ENCODE measurements at places on chromosomes 2 and 18.

- DNase-seq = no peak
These were observed 414.8 kb downstream of the HRH4 start for GRCh38 chr18:24875286-24875685.

GRCh38 chr2:162473-163382 lies 101.1 kb downstream of the SH3YL1 start:
- no peak for DNase-seq

DNA sequence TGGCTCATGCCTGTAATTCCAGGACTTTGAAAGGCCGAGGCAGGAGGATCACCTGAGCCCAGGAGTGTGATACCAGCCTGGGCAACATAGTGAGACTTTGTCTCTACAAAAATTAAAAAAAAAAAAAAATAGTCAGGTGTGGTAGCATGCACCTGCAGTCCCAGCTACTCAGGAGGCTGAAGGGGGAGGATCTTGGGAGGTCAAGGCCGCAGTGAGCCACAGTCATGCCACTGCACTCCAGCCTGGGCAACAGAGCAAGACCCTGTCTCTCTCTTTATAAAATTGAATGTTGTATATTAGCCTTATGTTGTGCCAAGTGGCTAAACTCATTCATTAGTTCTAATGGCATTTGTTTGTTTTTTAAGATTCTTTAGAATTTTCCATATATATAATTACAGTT lies 207.7 kb upstream of the COPS8 start:
- DNase-seq = no peak

DNA sequence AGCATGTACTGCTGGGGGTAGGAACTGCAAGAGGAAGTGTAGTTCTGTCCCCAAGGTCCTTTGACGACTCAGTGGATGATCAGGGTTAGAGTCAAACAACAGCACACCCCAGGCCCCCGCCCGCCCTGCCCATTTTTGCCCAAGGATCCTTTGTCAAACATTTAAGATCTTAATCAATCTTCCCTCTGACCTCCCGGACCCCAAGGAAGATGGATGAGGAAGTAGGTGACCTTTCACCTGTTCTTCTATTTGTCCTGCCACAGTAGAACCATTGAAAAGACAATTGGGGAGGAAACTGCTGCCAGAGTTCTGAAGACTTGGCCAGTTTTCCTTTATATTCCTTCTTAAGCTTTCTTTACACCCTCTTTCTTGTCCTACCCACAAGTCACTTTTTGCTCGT lies 12.1 kb downstream of the EPHA4 start:
- no peak for DNase-seq

DNA sequence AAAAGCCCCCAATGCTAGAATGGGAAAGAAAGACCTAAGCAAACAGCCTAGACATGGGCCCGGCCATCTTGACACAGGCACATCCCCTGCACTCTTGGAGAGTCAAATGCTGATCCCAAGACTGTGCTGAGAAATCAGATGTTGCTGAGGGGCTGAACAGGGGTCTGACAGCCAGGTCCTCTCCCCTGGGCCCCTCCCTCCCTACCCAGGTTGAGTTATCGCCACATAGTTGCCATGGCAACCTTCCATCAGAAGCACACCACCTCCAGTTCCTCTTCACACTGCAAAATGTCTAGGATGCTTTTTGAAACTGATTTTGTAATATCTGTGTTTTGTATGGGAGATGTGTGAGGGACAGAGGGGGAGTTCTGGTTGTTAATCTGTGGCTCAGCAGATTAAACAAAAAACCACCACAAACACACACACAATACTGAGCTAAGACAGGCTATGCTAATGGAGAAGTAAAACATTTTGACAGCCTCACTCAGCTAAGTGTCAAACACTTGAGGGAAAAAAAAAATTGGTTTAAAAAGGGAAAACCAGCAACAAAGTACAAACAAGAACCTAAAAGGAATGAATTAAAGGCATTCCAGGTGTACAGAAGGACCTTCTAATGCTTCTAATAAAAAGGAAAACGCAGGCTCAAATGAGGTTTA lies 88.2 kb downstream of the TMEM163 start:
- no peak for DNase-seq

DNA sequence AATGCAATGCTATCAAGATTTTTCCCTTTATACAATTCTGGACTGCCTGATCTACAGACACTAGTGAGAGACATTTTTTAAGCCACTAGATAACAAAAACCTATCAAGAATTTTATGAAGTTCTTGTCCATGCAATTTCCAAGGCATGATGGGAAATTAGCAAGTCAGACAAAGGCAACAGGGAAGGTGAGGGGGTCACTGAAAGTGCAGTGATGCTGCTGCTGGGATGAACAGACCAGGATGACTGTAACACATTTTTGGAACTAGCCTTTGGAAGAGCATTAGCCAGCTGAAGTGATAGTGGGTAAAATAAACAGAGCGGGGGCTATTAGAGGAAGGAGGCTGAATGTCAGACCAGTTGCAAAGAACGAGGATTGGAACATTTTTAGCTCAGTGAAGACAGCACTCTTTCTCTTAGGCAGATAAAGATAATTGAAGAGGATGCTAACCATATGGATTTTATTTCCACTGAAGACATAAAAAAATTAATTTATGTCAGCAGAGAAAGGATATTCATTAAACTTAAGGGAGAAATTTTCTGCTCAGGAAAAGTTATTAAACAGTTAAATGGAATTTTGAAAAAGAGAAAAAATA lies 17.9 kb downstream of the NRXN1 start:
- no peak for DNase-seq

- DNase-seq = no peak
These were observed 1.3 kb downstream of the ADCYAP1 start for GRCh38 chr18:905948-906415.

DNA sequence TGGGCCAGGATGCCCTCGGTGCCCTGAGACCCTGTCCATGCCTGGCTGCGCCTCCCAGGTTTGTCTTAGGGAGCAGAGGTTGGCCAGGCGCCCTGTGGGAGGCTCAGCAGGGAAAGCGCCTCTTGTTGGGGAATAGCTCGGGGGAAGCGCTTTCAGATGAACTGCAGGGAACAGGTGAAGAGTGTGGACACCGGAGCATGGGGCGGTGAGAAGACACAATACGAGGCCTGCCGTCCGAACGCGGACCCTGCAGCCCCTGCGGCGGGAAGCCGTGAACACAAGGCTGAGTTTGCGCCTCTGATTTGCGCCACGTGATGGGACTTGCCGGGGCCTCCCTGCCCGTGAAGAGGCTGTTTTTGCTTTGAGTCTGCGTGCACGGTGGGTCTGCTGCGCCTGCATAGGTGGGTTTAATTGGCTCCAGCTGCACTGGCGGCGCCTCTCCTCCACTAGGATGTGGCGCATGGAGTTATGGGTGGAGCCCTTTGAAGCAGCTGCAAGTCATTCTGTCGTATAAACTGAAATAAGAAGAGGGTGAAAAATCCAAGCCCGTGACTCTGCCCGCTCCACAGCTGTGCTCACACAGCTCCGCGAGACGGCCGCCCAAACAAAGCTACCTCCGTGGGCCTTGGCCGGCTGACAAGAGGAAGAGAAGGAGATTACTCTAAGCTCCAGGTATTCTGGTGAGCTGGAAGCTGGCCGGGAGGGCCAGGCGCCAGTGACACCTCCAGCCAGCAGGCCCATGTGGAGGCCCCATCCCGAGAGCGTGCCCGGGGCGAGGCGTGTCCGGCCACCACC lies 103.5 kb upstream of the CTDP1 start:
- DNase-seq = peak; percentile 72

GRCh38 chr18:61891894-61892293 lies 913 bp downstream of the RNF152 start:
- DNase-seq = no peak

GRCh38 chr2:37645362-37645761 lies 26.1 kb downstream of the CDC42EP3 start:
- peak; percentile 62 for DNase-seq

- DNase-seq = no peak
These were observed 194.3 kb upstream of the ARL4C start for GRCh38 chr2:234691214-234691575.

GRCh38 chr18:63619661-63620060 lies 24.4 kb downstream of the SERPINB4 start:
- no peak for DNase-seq

DNA sequence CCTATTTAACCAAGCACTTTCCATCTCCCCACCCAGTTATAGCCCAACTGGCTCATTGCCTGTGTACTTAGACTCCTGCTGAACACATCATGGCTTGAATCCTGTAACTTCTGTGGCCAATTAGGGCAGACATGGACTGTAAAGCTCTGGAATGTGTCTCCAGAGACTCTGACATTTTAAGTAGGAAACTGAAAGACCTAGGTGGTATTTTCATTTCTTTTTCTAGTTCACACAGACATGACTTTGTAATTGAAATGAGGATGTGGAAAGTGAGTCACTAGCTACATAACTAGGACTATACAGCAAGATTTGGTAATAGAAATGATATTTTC lies 12.2 kb downstream of the DOK1 start:
- peak; percentile 76 for DNase-seq

- no peak for DNase-seq
These were observed 44.7 kb downstream of the THSD7B start for GRCh38 chr2:136809998-136810397.

- DNase-seq = no peak
These were observed 105.1 kb upstream of the MSH2 start for GRCh38 chr2:47297767-47298425.

GRCh38 chr2:239327536-239328350 lies 73.1 kb downstream of the HDAC4 start:
- DNase-seq = no peak

GRCh38 chr18:77619525-77619924 lies 369.9 kb downstream of the GALR1 start:
- DNase-seq = no peak

DNA sequence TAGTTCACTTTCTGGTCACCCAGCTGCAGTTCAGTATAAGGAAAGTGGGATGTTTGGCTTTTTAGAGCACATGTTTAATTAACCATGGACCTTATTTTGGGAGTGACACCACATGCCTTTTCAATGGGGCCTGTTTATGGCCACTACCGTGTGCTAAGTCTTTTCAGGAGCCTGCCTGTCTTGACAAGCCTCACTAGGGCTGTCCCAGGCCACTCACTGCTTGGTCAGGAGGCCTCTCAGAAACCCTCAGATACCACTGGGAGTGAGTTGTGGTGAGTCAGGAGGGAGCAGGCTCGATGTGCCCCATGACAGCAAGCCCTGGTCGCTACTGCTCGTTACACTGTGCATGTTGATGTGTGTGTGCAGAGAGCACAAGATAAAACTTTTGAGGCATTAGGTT lies 123.0 kb downstream of the MAP4K4 start:
- peak; percentile 67 for DNase-seq

GRCh38 chr2:235940330-235940729 lies 227.9 kb downstream of the GBX2 start:
- no peak for DNase-seq

GRCh38 chr2:189536830-189537229 lies 43.8 kb downstream of the SLC40A1 start:
- no peak for DNase-seq

DNA sequence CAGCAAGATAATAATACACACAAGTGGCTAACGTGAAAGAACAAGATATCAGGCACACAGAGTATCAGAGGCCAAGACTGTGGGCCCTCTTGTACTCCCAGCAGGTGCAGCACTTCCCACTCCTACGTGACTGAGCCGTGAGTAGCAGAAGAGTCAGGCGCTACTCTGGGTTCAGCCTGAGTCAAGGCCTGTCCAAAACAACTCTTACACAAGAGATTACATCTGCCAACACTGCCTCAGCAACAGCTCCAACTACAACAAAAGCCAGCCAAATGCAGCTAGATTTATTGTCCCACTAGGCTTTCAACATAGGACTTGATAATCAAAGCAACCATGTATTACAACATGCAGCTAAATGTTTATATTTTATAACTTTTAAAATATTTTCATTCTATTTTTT lies 56.2 kb downstream of the ITSN2 start:
- peak; percentile 17 for DNase-seq

- DNase-seq = no peak
These were observed 269.8 kb downstream of the TMX3 start for GRCh38 chr18:68445136-68445535.

- DNase-seq = no peak
These were observed 87.1 kb downstream of the C1QL2 start for GRCh38 chr2:119071476-119071875.

DNA sequence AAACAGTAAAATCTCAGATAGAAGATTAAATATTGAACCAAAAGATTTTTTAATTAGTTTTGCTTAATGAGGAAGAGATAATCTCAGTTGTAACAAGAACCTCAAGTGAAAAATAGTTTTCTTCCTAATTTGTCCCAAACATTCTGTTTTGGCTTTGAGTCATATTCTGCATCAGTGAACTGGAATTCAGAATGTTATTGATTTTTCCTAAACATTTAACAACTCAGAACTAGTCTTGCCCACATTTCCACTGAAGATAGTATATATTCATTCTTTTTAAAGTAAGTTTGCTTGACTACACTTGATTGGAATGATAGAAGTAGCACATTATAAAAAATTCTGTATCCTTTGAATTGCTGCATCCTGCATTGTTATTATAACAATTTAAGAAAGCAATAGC lies 85.7 kb upstream of the UGP2 start:
- DNase-seq = peak; percentile 54

GRCh38 chr2:72028351-72028995 lies 119.2 kb downstream of the CYP26B1 start:
- no peak for DNase-seq

GRCh38 chr2:186968277-186968676 lies 119.3 kb upstream of the ZSWIM2 start:
- DNase-seq = no peak

- DNase-seq = no peak
These were observed 622 bp downstream of the LRP2 start for GRCh38 chr2:169361706-169362117.

- DNase-seq = no peak
These were observed 21.0 kb upstream of the SANBR start for GRCh38 chr2:61044636-61045035.

GRCh38 chr18:67478249-67478648 lies 38.3 kb downstream of the DSEL start:
- no peak for DNase-seq

DNA sequence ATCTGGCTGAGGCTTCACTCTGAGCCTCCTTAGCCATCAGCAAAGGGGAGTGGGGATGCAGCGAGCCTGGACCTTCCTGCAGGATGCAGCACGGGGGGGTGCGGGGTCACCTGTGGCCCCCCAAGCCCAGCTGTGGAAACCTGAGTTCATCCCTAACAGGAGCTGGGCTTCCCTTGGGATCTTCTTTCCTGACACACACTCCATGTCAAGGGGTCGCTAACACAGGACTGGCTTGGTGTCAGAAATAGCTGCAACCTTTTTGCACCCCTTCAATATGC lies 174.7 kb downstream of the RTP5 start:
- no peak for DNase-seq
